ENCODE measurements at places on chromosomes 12 and 14.

DNA sequence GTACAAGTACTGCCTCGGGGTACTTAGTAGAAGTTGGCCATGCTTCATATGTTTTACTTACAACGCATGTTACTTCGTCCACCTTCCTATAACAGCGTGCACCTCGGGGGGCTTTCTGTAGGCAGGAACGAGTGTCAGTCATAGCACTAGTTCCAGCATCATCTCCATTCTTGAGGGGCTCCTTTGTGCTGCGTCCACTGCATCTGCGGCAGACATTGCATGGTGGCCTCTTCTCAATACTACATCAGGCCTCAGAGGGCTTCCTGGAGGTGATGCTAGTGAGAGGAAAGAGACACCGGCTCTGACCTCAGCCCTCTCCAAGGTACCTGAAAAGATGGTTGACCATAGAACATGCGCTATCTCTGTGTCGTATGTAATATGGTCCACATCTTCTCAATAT is 121.2 kb upstream of the RTL1 start:
- no peak for DNase-seq

DNA sequence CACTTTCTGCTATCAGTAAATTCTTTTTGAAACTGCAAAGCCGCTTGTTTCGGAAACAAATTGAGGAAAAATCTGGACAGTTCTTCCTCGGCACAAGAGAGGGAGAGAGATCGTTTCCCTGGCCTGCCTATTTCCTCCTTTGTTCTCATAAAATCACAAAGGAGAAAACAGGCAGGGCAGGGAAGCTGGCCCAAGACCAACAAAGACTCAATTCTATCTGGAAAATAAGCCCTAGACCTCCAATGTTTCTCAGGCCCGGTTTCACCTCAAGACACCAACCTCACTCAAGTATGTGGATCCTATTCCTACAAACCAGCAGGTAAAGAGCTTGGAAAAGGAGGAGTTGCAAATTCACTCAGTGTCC is 19.5 kb downstream of the DICER1 start:
- DNase-seq, result no peak

DNA sequence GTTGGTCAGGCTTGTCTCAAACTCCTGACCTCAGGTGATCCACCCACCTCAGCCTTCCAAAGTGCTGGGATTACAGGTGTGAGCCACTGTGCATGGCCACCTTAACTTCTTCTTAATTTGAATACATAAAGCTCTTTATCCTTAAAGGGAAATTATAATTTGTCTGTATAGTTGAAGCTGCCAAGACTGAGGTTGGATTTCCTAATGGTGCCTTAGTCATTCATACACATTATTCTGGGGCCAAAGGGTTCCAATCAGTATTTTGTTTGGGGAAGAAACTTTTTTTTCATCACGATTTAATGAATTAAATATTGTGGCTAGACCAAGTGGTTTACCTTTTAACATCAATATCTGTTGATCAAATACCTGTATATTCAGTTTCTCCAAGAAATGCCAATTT is 135.9 kb downstream of the SYT1 start:
- DNase-seq, result no peak

DNA sequence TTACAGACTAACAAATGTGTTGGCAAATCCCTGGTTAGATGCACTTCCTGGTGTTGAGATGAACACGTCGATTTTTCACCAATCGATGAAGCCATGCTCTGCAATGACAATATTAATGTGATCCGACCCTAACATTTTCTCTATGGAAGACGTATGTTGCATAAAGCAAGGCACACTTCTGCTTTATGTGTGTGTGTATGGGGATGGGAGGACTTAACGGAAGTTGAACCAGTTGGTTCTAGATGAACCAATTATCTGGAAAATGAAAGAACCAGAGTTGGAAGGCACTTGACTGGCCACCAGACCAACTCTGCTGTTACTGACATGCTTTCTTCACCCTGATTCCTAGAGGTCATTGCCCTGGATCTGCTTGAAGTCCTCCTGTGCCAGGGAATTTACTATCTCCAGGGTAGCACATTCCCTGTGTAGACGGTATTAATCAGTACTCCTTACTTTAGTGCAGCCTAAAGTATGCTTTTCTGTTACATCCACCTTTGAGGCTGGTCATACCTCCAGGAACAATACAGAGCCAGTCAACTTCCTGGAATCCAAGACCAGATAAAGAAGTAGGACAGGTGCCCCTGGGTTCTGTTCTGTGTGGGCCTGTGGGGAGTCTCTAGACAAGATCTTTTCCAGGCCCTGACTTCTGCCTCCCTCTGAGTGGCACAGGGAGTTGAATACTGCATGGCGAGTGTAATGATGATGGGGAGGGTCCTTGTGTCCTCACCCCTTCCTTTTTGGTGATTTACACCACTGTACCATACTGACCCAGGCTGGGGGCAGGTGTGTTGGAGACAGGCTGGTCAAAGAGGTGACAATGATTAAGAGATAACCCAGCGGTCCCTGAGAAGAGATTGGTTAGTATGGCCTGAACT is 4.1 kb downstream of the SDR39U1 start:
- no peak for DNase-seq

GRCh38 chr12:29157486-29157946 is 8.4 kb downstream of the FAR2 start:
- peak; percentile 84 for DNase-seq
